ENCODE measurements at places on chromosomes 7 and 10.

GRCh38 chr10:3825244-3825643 lies 40.2 kb upstream of the KLF6 start:
- DNase-seq = no peak

GRCh38 chr7:91165846-91166230 lies 98.4 kb upstream of the FZD1 start:
- no peak for DNase-seq

DNA sequence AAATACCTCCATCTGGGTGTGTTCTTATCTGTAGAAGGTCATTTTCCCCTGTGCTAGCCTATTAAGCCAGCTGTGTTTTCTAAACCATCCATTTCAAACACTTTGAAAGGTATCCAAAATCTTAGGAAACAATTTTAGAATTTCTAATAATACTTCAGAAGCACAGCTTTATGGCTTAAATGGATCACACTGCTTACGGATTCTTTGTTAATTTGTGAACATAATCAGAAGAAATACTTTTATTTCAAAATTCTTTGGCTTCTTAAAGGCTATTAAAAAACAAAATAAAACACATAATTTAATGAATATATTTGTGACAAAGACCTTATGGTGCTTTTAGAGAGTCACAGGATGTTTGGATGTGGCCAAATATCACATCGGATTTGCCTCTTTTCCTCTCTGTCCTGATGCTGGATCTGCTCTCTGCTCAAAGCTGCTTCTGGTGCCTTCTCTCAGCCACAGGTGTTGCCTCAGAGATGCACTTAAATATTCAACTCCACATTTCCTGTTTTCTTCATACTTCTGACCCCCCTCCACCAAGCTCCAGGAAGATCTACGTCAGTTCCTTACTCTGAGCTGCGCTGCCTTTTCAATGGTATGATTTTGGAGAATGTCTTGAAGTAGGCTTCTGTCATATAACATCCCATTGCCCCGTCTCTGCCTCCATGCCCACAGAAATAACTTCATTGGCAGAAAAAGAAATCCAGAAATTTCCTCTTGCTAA lies 230.6 kb downstream of the MLLT10 start:
- no peak for DNase-seq

GRCh38 chr7:71633551-71634008 lies 501.6 kb downstream of the GALNT17 start:
- peak; percentile 75 for DNase-seq

DNA sequence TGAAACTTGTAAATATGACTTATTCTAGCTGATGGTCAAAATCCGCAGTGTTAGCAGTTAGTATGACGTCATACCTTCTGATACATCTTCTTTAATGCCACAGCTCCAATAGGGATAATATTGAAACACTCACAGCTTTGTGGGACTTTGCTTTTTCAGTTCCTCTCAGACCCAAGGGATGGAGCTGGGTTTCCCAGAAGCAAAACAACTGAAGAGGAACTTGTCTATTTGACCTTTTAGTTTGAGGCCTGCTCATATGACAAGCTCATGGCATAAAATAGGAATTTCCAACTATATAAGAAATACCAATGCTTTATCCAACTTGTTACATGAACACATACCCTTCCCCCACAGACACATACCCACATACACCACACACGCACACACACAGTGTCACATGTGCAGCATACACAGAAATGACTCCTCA lies 31.6 kb upstream of the C10orf67 start:
- DNase-seq = no peak

- DNase-seq = no peak
Observed at GRCh38 chr7:47262881-47263280, 319.0 kb downstream of the TNS3 start.

GRCh38 chr10:100501423-100501822 lies 18.2 kb downstream of the SEC31B start:
- DNase-seq = no peak

- DNase-seq = no peak
Observed at GRCh38 chr7:81031243-81031642, 112.4 kb upstream of the SEMA3C start.

- DNase-seq = no peak
Observed at GRCh38 chr10:43260911-43261577, 5.8 kb downstream of the RASGEF1A start.

DNA sequence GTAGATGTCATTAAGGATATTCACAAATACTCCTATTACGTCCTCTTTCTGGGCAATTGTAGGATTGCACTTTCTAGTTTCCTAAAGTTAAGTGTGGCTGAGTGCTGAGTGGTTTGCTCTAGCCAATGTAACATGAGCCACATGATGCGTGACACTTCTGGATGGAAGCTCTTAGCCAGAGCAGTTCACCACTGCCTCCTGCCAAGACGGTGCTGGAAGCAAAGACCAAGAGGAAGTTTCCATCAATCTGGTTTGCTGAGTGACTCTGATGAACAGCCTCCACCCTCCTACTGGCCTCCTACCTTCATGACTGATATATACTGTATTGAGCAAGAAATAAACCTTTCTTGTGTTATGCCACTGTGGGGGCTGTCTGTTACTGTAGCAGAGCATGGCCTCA lies 318.1 kb downstream of the KCNMA1 start:
- DNase-seq = no peak

- no peak for DNase-seq
Observed at GRCh38 chr7:146591976-146592375, 475.4 kb downstream of the CNTNAP2 start.

DNA sequence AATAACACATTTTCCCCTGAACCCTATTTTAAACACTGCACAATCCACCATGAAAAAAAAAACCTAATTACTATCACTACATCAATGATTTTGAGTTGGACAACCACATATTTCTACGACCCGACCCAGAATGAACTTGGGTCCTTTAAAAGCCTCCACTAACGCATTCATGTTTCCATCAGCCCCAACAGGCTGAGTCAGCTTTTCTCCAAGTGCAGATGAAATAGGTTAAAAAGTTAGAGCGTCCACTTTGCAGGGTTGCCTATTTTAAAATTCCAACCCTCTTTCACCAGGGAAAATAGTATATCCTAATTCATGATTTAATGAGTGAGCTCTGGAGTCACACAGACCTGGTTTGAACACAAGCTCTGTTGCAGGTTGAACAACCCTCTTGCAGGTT lies 501.0 kb upstream of the SORCS1 start:
- no peak for DNase-seq

- no peak for DNase-seq
Observed at GRCh38 chr7:132872034-132872433, 209.9 kb downstream of the CHCHD3 start.

DNA sequence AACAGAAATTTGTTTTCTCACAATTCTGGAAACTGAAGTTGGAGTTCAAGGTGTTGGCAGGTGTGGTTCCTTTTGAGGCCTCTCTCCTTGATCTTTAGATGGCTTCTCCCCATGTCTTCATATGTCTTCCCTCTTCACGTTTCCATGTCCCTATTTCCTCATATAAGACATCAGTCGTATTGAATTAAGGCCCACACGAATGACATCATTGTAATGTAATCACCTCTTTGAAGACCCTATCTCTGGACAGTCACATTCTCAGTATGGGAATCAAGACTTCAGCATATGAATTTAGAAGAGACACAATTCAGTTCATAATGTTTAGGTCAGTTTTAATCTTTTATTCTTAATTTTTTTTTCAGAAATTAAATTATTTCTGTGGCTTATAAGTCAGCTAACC lies 19.8 kb downstream of the VTI1A start:
- DNase-seq = no peak

DNA sequence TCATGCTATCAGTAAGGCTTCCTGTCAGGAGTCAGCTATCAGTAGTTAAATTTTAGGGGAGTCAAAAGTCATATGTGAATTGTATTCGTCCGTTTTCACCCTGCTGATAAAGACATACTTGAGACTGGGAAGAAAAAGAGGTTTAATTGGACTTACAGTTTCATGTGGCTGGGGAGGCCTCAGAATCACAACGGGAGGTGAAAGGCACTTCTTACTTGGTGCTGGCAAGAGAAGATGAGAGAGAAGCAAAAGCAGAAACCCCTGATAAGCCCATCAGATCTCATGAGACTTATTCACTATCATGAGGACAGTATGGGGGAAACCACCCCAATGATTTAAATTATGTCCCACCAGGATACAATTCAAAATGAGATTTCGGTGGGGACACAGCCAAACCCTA lies 47.1 kb downstream of the KLF6 start:
- DNase-seq = no peak

DNA sequence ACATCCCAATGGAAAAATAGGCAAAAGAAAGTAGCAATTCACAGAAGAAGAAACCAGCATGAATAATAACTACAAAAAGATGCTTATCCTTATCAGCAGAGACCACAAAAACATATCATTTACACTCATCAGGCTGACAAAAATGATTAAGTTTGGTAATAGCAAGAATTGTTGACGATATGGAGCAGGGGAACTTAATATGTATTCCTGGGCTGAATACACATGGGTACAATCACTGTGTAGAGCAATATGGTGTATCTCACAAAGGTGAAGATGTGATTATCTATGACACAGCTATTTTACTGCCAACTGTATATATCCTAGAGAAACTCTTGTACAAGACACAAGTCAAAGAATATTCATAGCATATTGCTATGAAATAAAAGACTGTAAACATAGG lies 141.8 kb upstream of the NOBOX start:
- DNase-seq = no peak

DNA sequence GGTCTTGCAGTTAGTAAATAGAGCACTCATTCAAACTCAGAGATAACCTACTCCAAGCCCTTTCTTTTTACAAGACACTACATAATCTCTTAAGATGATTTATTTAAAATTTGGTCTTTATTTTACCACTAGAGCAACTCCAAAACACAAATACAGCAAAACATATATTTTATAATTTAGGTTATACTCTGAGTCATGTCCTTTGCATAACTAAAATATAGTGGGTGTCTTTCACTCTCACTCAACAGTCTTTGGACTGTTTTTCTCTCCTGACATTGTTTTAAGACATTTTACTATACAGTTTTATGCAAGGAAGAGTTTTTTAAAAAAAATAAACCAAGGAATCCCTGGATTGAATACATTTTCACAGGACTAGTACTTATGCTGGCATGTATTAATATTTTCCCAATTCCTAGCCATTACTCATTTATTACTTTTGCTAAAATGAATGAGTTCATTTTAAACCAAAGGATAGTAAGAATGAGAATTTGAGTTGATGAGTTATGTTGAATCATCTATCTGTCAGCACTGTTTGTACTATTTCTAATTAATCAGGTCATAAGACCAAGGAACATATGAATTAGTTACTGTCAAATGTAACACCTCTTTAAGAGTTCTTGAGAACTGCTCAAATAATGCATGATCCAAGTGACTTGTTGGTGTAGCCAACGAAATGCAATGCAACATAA lies 303.1 kb upstream of the FZD1 start:
- DNase-seq = no peak

DNA sequence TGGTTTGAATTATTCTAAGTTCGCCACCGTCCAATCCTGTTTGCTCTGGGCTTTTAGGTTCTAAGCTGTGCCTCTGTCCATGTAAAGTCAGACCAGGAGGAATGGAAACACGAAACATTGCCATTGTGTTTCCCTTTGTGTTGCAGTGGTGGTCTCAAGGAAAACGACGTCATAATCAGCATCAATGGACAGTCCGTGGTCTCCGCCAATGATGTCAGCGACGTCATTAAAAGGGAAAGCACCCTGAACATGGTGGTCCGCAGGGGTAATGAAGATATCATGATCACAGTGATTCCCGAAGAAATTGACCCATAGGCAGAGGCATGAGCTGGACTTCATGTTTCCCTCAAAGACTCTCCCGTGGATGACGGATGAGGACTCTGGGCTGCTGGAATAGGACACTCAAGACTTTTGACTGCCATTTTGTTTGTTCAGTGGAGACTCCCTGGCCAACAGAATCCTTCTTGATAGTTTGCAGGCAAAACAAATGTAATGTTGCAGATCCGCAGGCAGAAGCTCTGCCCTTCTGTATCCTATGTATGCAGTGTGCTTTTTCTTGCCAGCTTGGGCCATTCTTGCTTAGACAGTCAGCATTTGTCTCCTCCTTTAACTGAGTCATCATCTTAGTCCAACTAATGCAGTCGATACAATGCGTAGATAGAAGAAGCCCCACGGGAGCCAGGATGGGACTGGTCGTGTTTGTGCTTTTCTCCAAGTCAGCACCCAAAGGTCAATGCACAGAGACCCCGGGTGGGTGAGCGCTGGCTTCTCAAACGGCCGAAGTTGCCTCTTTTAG lies 46.3 kb upstream of the DMBT1 start:
- no peak for DNase-seq

- no peak for DNase-seq
Observed at GRCh38 chr7:85714043-85714578, 527.3 kb upstream of the SEMA3D start.

GRCh38 chr7:1532456-1533254 lies 2.2 kb downstream of the MAFK start:
- no peak for DNase-seq

GRCh38 chr10:122699796-122700455 lies at the start of gene C10orf120:
Gene C10orf120, minus strand, starts transcription at chr10:122699846. Its CDS starts 56 bp downstream, at chr10:122699790.
- DNase-seq = no peak

Measured in NT2/D1 (cell line).